SW480 (cell line): ENCODE measurements at places on chromosomes 7 and 10.
A peak's percentile ranks its signal among the peaks of the same experiment; 100 is the strongest.

GRCh38 chr7:80870813-80871212 is 48.0 kb downstream of the SEMA3C start:
- DNase-seq = no peak

DNA sequence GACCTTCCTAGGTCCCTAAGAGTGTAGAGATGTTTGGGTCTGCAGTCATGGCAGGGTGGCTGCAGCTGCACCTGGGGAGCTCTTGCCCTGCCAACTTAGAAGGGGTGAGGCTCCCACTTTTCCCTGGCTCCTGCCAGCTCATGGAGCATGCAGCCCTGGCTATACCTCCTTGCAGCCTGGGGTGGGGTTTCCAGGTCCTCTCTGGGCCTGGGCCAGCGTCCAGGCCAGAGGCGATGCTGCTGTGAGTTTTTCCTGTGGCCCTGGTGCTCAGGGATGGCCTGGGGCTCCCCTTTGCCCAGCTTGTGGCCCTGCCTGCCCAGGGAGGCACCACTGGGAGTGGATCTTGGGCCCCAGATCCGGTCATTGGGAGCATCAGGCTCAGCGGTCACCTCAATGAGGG is 109.8 kb upstream of the FAM180A start:
- DNase-seq = no peak

- DNase-seq = no peak
Measured at GRCh38 chr7:155669717-155670505, 25.4 kb downstream of the RBM33 start.

DNA sequence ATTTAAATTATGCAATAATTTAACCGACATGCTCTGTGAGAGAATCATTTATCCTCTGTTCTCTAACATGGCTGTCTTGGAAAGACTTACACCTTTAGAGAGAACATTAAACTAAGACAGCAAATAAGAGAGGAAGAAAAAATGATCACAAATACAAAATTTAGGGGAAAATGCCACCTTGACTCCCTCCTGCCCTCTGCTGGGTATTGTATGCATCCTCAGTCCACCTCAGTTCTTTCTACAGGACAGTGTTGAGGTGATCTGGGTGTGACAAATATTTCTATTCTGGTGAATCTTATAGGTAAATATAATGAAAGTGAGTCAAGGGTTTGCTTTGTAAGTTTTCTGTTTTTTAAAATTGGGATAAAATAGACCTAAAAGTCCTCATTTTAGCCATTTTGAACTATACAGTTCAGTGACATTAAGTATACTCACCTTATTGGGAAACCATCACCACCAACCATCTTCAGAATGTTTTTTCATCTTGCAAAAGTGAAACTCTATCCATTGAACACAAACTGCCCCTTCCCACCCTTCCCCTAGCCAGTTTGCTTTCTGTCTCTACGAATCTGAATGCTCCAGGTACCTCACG is 61.5 kb upstream of the ELMO1 start:
- peak; percentile 17 for DNase-seq

DNA sequence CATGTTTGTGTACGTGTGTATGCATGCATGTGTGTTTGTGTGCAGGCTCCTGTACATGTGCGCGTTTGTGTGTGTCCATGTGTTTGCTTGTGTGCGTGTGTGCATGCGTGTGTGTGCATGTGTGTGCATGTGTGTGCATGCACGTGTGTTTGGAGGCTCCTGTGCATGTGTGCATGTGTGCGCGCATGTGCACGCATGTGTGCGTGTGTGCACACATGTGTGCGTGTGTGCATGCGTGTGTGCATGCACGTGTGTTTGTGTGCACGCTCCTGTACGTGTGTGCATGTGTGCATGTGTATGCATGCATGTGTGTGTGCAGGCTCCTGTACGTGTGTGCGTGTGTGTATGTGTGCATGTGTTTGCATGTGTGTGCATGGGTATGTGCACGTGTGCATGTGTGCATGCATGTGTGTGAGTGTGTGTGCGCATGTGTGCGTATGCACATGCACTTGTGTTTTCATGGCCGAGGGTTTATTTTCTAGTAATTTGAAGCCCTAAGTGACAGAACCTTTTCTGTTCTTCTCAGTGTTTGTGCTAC is 59.2 kb downstream of the INPP5A start:
- no peak for DNase-seq

- DNase-seq = no peak
Measured at GRCh38 chr10:123236126-123236525, 81.9 kb downstream of the BUB3 start.

- no peak for DNase-seq
Measured at GRCh38 chr7:133584956-133585668, 332.2 kb downstream of the EXOC4 start.

DNA sequence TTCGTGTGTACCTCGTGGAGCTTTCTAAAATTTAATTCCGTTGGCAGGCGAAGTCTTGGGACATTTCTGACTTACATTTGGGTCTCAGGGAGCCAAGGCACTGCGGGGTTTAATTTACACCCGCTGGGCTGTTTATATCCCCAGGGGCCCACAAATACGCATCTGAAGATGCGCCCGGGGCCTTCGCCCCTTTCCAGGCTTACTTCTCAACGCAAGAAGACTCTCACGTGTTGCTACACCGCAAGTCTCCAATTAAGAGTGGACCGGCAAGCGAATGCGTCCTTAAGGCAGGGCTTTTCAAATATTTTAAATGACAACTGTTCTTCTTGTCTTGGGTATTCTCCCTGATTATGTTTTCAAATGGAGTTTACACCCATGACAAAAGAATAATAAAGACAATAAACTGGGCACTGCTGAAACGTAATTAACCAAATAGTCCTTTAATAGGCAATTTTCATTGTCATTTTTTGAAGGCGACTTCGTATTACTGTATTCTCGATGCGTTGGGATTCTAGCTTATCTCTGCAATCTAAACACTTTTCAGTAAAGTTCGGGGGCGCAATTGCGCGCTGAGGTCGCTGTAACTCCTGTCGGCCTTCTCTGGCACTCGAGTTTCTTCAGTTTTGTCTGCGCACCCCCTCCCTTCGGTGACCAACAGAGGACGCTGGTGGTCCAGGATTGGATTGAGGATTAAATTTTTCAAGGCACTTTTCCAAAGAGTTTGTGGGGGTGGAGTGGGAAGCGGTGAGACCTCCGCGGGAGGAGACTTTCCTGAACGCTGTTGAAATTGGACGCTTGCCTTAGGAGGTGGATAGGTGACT is 837 bp upstream of the IGFBP3 start:
- peak; percentile 75 for DNase-seq

DNA sequence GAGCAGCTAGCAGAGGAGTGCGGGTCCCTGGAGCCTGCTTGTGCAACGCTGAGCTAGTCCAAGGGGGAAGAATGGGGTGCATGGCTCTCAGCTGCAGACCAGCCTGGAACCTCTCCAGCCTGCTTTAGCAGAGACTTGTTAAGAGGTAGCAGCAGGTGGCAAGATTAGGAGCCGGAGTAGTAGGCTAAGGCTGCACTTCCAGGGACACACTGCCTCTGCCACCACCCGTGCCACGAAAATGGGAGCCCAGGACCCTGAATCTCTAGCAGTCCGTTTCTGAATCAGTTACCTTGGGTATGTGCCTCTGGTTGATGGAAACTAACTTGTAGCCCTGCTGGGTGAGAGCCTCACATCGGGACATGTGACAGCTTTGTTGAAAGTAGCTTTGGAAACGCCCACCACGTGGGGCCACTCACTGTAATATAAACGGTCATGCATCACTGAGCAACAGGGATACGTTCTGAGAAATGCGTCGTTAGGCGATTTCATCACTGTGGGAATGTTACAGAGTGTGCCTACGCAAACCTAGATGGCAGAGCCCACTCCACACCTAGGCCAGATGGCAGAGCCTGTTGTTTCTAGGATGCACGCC is 25.9 kb downstream of the HTRA1 start:
- no peak for DNase-seq

- no peak for DNase-seq
Measured at GRCh38 chr7:39540320-39540719, 25.9 kb upstream of the YAE1 start.

GRCh38 chr7:128020159-128020558 is 11.1 kb downstream of the LRRC4 start:
- DNase-seq = peak; percentile 12
